ENCODE measurements at places on chromosomes 5 and 9.
A peak's percentile ranks its signal among the peaks of the same experiment; 100 is the strongest.

GRCh38 chr5:97550164-97550563, 367.1 kb upstream of the RIOK2 start:
- DNase-seq = no peak

DNA sequence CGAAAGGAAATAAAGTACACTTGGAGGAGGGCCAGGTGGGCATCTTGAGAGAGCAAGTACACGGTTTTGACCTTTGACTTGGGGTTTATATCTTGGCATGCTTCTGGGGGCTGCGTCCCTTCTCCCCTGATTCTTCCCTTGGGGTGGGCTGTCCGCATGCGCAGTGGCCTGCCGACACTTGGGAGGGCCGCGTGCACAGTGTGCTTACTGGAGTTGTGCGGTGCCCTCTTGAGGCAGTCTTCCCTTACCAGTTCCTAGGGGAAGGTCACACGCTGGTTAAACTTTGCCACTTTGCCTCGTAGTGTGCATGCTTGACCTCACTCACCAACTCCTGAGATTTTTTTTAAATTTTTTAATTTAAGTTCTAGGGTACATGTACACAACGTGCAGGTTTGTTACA, 4.3 kb upstream of the CLPTM1L start:
- no peak for DNase-seq

- no peak for DNase-seq
Observed at GRCh38 chr5:142865631-142866030, 95.5 kb downstream of the ARHGAP26 start.

DNA sequence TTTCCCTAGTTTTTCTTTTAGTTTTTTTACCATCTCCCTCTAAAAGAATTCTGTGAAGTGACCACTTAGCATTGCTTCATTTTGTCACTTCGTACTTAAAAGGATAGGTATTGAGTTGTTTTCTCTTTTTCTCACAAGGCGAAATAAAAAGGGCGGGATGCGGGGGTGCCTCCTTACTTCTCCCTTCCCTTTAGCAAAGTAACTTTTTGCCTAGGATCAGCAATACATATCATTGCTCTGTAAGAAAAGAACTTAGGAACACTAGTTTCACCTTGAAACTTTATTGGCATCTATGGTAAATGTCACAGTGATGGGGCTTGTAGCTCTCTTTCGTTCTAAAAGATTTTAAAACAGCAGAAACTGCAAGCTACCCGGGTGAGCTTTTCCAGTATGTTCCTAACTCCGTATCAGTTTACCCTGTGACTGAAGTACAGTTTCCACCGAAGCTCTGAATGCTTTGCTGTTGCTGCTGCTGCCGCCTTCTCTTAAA, 4.1 kb downstream of the PRDM6 start:
- DNase-seq = no peak

DNA sequence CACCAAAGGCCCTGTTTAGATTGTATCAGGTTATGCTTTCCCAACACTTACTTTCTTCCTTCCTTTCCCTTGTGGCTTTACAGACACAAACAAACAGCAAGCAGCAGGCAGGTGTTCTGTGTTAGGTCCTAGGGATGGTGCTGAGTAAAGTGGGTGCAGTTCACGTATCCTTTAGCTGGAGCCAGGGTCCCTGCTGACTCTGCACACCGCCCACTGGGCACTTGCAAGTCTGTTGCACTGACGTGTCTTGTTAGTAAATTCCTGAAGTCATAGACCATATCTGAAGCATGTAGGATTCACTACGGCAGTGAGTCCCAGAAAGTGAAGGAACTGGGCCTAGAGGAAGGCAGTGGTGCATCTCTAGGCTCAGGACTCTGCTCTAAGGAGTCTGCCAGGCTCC, 96.5 kb downstream of the DAPK1 start:
- no peak for DNase-seq

DNA sequence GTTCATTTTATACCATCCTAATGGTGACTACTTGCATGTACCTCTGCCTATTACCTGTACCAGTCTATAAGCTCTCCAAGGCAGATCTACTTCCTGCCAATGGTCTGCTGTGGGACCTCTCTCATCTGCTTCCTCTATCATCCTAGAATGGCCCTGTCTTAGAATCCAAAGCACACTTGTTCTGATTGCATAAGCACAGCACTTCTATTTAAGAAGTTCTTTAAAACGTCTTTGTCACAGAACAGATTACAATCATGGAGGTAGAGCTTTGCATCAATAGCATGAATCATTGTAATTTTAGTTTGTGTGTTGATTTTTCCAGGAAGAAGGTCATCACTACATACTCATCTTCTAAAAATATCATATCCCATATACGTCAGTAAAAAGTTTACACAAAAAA, 131.8 kb upstream of the ACOT12 start:
- DNase-seq = no peak

GRCh38 chr9:21965401-21965951, 28.7 kb downstream of the CDKN2A start:
- no peak for DNase-seq

- DNase-seq = no peak
Observed at GRCh38 chr9:96078897-96079490, 203.5 kb downstream of the ERCC6L2 start.

GRCh38 chr5:35404701-35405100, 174.4 kb upstream of the PRLR start:
- DNase-seq = no peak

GRCh38 chr9:20552874-20553557, 69.3 kb downstream of the MLLT3 start:
- no peak for DNase-seq

DNA sequence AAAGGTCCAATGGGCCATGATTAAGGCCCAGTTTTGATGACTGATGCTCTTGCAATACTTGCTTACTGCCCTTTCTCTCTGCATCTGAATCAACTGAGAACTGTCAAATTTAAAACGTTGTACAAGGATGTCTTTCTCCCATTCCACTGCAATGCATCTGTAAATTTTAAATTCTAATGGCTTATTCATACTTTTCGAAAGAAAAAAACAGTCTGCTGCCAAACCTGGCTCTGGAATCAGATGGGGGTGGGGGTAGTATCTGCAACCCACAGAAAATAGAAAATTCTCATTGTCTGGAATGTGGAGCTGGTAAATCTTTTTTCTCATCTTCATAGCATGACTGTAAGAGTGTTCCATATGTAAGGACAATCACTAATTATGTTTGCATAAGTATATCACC, 371.8 kb upstream of the RFX3 start:
- no peak for DNase-seq

DNA sequence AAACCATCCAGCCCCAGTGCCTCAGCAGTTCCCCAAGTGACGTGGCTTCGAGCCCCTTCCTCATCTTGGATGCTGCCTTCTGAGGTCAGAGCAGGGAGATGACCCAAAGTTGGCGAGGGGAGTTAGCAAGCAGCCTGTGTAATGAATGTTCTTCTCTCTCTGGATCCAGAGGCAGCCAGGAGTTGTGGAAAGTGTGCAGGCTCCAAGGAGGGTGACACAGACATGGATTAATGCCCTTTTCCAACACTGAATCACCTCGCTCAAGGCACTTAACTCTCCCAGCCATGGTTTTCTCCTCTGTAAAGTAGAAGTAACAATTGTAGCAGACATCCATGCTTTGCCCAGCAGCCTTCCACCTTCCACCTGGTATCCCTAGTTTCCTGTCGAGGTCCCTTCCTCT, 64.6 kb upstream of the HAND1 start:
- no peak for DNase-seq

- peak; percentile 12 for DNase-seq
Observed at GRCh38 chr5:25489834-25490538, 845.2 kb upstream of the CDH10 start.

DNA sequence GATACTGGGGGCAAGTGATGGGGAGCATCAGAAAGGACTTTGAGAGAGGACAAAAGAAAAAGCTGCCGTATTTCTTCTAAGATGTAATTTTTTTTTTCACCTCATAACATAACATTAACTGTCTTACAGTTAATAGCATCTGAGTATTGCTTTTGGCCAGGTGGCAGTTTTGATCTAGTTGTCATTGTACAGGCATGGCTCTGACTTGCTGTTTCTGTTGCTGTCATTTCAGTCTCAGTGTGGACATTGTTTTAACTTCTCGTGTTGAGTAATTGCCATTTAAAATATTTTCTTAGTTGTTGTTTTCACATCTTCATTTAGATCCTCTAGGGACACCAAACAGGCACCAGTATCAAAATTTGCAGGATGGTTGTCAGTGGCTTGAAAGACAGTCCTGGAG, 12.4 kb downstream of the SMAD5 start:
- DNase-seq = no peak

- DNase-seq = no peak
Observed at GRCh38 chr5:133799571-133800237, 168.7 kb downstream of the C5orf15 start.

DNA sequence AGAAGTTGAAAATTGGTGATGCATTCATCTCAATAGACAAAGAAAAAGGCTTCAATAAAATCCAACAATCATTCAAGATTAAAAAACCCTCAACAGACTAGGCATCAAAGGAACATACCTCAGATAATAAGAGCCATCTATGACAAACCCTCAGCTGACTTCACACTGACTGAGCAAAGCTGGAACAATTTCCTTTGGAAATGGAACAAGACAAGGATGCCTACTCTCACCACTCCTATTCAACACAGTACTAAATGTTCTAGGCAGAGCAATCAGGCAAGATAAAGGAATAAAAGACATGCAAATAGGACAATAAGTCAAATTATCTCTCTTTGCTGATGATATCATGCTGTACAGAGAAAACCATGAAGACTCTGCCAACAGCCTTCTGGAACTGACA, 1188.1 kb downstream of the DTWD2 start:
- DNase-seq = no peak

DNA sequence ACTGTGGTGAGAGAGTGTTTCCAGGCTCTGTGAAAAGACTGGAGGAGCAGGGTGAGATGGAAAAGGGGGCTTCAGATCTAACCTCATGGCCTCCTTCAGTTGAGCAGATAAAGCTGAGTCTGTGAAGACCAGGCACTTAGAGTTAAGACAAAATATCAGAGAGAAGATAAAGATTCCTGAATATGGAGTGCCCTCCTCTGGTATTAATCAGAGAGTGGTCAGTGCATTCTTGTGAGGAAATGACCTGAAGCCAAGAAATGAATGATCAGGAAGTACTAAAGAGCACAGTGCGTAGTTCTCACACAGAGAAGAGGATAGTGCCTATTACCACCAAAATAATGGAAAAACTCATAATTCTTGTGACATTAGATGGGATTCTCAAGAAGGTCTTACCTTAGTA, 1417.0 kb upstream of the ACO1 start:
- no peak for DNase-seq

DNA sequence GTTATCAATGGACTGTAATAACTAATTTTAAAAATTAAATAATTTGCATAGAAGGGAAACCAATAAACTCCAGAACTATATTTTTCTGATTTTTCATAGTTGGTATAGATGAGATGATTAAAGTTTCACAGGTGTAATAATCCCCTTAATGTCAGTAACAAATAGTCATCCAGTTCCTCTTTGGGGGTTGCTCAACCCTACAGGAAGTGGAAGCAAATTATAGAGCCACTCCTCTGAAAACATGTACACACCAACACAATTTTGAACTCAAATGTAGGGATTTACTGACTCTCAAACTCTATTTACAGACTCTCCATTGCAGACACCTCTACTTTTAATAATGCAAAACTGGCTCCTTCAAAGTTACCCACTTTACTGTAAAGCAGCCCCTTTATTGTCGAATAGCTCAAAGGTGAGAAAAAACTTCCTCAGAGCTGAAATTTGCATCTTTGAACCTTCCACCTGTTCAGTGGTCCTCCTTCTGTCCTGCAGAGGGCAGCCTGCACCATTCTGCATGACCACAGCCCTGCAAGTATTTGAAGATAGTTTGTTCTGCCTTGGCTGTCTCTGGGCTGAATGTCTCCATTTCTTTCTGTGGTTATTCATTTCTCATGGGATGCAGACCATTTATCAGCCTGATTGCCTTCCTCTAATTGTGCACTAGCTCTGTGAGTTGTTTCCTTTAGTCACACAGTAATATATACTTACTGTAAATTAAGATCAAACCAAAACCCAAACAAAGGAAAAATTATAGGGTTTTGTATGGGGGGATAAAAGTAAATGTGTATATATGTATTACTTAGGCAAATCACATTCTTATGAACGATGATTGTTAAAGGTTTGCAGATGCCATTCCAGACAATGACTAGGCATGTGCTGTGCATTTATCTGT, 383.2 kb upstream of the SGCD start:
- DNase-seq = no peak

GRCh38 chr9:99828417-99829176, 6.9 kb downstream of the NR4A3 start:
- DNase-seq = no peak

Data from fibroblast of skin of left quadriceps (primary cell).